Fibroblast of skin of scalp (primary cell): ENCODE measurements at places on chromosomes 3 and 15.

GRCh38 chr3:144746631-144747030 is 775.0 kb downstream of the DIPK2A start:
- peak; percentile 6 for DNase-seq

GRCh38 chr15:63135804-63136203 is 14.1 kb downstream of the LACTB start:
- peak; percentile 75 for DNase-seq

- no peak for DNase-seq
Measured at GRCh38 chr15:94855409-94856266, 624.3 kb downstream of the MCTP2 start.

- DNase-seq, result peak; percentile 91
Measured at GRCh38 chr3:172140499-172141391, 101.4 kb downstream of the FNDC3B start.

GRCh38 chr3:72346526-72346926 is 501.7 kb downstream of the SHQ1 start:
- peak; percentile 98 for DNase-seq

DNA sequence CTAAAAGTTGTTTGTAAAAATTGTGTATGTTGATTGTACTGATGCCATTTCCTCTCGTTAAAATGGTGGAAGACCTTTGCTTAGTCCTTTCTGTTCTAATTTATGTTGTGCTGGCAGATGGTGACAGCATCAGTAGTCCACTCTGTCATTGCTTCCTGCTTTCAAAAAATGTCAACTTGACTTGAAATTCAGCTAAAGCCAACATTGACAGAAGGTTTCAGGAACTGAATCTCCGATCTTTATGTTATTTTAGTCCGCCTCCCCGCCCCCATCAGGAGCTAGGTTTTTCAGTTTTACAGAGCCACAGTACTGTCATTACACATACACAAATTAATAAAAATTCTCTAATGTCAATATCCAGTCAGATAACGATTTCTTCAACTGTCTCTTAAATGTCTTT is 1.5 kb downstream of the CEP63 start:
- no peak for DNase-seq

- no peak for DNase-seq
Measured at GRCh38 chr3:38148311-38148882, 9.9 kb downstream of the MYD88 start.

GRCh38 chr3:143315766-143316165 is 196.2 kb downstream of the CHST2 start:
- DNase-seq, result no peak

DNA sequence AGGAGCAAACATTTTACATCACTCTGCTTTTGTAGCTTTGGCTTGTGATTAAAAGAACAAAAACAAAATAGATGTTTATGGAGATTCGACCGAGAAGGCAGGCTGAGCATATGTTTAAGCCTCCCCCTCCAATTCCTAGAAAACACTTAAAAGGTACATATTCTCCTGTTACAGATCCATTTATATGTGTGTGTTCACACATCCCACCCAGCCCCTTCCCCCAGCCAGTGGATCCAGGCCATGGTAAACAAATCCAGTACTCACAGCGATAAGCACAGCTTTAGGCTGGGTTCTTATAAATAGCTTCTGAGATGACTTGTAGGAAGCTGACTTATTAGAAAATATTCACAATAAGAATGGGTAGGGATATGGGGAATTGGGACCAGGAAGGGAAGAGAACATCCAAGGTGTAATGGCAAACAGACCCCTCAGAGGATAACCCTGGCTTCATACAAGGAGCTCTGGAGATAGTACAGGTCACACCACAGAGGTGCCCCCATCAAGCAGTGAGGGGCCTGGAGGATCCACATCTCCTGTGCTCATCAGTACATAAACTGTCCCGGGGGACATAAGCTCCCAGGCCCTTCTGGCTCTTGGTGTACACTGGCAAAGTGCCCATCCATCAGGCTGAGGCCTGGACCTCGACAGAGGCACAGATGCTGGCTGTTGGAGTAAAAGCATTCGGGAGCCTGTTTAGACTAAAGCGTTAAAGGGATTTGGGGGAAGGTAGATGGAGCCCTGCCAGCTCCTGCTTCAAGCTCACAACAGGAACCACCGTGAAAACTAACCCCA is 70.0 kb upstream of the UBE2E1 start:
- peak; percentile 38 for DNase-seq

DNA sequence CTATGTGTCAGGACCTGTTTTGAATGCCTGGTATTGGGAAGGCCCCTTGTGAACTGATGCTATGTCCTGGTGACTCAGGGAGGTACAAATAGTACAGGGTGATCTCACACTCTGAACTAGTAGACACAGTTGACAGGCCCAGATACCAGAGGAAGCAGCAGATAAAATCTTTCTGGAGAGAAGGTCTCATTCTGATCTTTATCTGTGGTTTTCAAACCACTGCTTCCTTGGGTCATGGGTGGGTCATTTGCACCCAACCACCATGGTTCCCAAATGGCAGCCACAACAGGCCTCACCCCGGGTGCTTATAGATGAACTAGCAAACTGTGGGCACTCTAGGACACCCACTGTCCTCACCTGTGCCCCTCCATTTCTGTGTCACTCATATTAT is 43.4 kb downstream of the PXYLP1 start:
- peak; percentile 44 for DNase-seq

DNA sequence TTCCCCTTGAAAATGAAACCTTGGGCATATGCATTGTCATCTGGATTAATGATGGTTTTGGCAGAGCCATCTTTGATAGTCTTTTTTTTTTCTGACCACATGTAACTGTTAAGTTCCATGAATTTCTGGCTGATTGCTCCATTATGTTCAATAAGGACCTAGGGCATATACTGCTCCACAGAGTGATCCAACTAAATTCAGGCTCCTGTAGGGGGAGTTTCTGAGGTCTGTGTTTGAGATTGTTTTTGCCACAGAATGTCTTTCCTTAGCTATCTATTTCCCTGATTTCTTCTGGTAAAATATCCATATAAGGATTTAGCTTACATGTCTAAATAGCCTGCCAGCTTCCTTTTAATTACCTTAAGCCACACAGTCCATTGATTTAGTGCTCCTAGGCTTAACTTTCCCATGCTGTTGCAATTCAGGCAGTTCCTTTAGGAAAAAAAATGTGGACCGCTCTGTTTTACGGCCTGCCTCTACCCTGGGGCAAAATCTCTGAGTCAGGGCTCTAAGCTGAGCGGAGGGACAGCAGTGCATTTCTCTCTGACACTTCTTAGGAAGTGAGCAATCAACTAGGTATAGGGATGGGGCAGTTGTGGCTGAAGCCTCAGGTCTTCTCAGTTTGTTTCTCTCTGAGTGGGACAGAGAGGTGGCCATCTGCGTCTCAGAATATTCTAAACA is 796.2 kb downstream of the NR2F2 start:
- DNase-seq, result no peak

DNA sequence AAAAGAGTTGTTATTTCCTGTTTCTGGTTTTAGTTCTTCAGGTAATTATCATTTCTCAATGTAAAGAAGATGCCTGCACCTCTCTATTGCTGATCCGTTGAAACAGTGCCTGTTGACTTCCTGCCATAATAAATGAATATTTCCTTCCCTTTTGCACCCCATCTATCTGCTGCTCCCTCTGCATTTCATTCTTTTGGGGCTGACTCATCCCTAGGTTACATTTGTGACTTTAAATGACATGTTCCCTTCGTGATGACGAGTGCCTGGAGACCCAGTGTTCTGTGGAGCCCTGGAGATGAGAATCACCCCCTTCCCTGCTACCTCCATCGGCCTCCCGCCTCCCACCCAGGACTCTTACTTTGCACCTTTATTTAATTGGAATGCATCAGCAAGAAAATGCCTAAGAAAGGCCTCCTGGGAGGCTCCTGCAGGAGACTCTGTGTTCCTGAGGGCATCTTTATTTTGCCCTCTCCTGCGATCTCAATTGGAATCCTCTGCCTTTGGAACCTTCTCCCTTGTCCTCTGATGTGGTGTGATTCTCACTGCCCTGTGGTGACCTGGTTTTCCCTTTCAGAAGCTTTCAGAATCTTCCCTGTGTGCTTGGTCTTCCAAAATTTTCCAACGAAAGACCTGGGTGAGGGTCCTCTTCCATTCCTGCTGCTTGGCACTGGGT is 13.7 kb downstream of the LRRK1 start:
- peak; percentile 16 for DNase-seq

DNA sequence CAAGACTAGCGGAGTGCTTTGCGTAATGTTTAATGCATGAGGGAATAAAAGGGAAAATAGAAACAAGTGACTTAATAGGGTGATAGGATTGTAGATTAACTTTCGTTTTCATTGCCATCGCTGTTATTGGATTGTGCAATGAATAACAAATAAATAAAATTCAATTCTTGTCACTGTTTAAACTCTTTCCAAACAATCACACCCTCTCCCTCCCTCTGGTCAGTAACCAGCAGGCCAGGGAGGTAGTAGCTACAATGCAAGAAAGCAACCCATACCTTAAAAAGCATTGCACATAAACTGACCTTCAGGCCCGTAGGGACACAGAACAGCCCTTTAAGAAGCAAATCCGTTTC is 705 bp upstream of the TFRC start:
- no peak for DNase-seq

DNA sequence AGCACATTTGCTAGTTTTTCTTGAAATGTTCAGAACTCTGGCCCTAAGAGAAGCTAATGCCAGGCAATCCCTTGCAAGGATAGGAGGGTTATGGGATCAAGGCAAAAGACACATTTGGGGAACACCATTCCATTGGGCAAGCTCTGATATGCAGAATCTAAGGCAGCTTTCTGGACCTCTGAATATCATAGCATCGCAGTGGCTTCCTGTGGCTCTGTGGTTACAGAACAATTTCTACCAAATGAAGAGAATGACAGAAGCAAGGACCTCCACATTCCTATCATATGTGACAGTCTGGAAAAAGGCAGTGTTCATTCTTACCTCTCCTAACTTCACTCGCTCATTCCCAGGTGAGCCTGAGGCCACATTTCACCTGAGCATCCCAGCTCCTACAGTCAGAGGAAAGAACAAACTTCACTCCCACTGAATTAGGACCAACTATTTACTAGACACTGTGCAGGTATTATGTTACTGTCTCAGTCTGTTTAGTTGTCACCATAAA is 836.1 kb upstream of the CFAP20DC start:
- DNase-seq, result no peak

- DNase-seq, result no peak
Measured at GRCh38 chr3:189344996-189345395, 173.2 kb downstream of the TPRG1 start.

DNA sequence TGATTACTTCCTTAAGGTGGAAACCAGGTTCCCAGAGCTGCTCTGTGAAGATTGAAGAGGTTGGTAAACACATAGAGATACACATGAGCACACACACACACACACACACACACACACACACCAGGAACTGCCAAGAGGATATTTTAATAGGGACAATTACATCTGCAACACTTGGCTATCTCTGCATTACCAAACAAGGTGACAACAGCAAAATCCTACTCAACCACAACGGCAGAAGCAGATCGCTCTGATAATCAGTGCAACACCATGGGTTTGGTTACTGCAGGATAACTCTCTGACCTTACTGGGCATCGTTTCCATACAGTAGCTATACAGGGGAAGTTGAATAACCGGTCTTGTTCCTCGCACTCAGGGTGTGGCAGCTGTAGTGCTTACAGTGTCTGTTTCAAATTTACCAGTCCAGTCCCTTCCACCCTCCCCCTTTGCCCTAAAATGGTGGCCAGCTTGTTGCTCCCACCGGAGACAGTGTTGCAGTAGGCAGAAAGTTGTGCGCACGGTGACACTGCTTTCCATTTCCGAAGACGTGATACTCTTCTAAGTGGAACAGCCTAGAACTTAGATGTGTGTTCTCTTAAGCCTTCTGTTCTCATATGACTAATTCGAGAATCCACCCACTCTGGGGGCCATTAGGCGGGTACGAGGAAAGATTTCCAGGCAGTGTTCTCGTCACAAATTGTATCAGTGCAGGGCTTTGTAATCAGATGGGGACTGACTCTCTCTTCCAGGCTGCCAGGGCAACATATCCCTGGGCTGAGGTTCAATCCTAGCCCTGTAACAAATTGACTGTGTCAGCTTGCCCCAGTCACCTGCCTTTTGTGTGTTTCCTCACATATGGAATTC is 176.2 kb downstream of the P3H2 start:
- DNase-seq, result no peak

- peak; percentile 82 for DNase-seq
Measured at GRCh38 chr3:9884555-9885165, 4.6 kb upstream of the CIDEC start.

DNA sequence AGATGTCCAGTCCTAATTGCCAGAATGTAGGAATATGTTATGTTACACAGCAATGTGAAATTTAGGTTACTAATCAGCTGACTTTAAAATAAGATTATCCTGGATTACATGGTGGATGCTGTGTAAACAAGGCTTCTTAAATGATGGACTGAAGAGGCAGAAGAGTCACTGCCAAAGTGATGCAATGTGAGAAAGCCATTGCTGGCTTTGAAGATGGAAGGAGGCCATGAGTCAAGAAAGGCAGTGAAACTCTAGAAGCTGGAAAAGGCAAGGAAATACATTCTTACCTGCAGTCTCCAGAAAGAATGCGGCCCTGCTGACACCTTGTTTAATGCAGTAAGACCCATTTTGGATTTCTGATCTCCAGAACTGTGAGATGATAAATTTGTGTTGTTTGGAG is 179.1 kb upstream of the ZPLD1 start:
- DNase-seq, result no peak

DNA sequence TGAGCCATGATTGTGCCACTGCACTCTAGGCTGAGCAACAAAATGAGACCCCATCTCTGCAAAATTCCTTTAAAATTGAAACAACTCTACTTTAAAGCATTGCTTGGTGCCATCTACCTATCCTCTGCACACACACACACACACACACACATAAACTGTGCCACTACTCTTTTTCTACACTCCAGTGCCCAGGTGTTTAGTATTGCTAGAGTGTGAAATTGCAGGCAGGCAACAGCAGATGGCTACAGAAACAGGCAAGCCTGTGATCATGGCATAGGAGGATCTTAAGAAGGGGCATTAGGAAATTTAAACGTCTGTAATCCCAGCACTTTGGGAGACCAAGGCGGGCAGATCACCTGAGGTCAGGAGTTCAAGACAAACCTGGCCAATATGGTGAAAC is 39.0 kb downstream of the SIDT1 start:
- DNase-seq, result no peak

- DNase-seq, result peak; percentile 53
Measured at GRCh38 chr3:62587169-62587568, 213.8 kb upstream of the FEZF2 start.

- no peak for DNase-seq
Measured at GRCh38 chr15:66130496-66131034, 123.0 kb downstream of the MEGF11 start.
